ENCODE measurements at places on chromosomes 3 and 15. TPM values are rescaled to one million over a fixed set of nuclear protein-coding genes. Genes with fewer than 3 reads are reported as not detected.

Gene MME
- total RNA-seq, result 14.6 TPM

Gene TRIM42
- total RNA-seq, result not detected

DNA sequence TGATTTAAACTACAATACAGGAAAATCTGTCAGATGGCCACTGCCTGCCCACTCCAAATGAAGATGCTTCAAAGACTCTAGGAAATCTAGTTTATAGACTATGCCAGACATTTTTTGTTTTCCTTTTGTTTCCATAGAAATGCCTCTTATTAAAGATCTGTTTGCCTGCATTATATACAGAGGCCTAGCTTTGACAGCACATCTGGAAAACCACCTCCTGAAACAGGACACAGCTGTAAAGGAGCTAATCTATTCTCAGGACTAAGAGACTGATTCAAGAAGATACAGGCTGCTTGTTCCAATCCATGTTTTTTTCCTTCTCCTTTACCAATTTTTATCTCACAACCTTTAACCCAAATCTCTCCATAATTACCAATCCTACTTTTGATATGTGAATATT, 75.3 kb upstream of the STRIT1 start:
- H3K36me3 ChIP-seq, result peaks cover 8% of the 10 kb centered on the region
- H3K27me3 ChIP-seq, result no peaks in the 10 kb centered on the region
- peaks cover 17% of the 10 kb centered on the region for H3K4me1 ChIP-seq
- H3K27ac ChIP-seq, result no peak overlapping the region
- no peak for DNase-seq

- H3K4me3 ChIP-seq, result no peak overlapping the region
Observed at GRCh38 chr15:41797201-41797944, 23.1 kb downstream of the MAPKBP1 start.

GRCh38 chr3:30341851-30342250, 264.6 kb upstream of the TGFBR2 start:
- H3K27me3 ChIP-seq, result no peaks in the 10 kb centered on the region
- H3K4me1 ChIP-seq, result no peaks in the 10 kb centered on the region
- no peak overlapping the region for H3K4me3 ChIP-seq
- H3K36me3 ChIP-seq, result no peaks in the 10 kb centered on the region
- no peak overlapping the region for H3K27ac ChIP-seq

Gene CCR1
- not detected for total RNA-seq
